ENCODE measurements at places on chromosomes 4 and X.

- peak; percentile 42 for DNase-seq
These were observed 74.5 kb downstream of the MGST2 start for GRCh38 chr4:139740121-139740520.

DNA sequence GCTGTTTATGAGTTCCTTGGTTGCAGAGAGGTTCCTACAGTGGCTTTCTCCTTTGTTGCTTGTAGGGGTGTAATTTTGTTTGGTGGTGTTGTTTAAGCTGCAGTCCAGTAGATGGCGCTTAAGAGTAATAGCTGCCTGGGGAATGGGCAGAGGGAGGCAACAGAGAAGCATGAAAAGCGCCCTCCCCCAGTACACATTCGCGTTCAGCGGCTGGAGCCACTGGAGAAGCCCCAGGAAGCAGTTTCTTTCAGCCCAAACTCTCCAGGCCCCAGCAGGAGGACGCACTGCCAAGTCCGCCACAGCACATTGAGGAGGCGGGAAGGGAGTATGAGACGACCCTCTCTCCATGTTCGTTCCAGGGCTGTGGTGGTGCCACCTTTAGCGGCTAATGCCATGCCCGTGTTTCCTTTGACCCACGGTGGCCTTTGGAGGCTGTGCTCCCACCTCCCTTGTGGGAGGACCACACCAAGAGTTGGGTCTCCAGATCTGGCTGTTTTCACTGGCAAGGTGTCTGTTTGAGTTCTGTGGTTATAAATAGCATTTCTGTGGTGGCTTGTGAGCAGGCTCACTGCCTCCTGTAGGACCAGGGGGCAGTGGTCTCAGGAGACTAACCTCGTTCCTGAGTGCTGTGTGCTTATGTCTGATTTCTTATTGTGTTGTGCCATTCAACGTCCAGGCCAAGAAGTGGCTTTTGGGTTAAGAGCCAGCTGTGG, 252.3 kb downstream of the ARHGAP10 start:
- peak; percentile 87 for DNase-seq

GRCh38 chr4:182174979-182175378, 68.2 kb upstream of the TENM3 start:
- no peak for DNase-seq

DNA sequence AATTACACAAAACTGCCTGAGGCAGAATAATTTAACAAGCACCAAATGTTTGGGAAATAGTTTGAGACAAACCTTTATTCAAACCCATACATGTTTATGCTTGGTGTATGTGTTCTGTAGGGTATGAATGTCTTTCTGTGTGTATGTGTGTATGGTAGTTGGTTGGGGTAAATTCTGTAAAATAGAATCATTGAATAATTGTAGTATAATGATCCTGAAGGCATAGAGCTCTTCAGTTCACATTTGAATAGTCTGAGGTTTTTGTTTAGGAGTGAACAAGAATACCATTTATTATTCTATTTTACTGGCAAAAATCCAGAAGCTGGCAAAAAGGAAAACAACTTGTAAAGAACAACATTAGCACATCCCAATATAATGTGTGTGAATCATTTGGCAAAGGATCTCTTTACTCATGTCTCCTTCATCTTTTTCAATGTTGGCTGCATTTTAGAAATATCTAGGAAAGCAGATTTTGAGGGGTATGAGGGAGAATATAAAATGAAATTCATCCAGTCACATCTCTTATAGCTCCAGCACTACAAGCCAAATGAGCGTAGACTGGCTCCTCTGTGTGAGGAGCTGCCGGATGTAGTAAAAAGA, 360.0 kb downstream of the CHIC1 start:
- DNase-seq: no peak

- DNase-seq: no peak
These were observed 211.3 kb upstream of the INTU start for GRCh38 chr4:127421437-127421836.

DNA sequence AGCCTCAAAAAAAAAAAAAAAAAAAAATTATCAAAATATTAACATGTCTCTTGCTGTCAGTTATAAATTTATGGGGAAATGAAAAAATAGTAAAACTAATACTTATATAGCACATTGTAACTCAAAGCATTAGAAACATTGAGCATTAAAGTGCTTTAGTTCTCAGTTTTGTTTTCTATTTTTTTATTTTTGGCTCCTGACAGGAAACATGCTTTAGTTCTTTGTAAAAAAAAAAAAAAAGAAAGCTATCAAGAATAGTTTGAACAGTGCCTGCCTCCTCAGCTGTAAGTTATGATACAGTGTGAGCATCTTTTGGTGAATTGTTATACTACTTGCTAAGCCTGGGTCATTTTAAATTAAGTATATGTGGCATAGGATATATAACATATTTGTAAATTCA, 5.1 kb upstream of the CENPC start:
- no peak for DNase-seq

DNA sequence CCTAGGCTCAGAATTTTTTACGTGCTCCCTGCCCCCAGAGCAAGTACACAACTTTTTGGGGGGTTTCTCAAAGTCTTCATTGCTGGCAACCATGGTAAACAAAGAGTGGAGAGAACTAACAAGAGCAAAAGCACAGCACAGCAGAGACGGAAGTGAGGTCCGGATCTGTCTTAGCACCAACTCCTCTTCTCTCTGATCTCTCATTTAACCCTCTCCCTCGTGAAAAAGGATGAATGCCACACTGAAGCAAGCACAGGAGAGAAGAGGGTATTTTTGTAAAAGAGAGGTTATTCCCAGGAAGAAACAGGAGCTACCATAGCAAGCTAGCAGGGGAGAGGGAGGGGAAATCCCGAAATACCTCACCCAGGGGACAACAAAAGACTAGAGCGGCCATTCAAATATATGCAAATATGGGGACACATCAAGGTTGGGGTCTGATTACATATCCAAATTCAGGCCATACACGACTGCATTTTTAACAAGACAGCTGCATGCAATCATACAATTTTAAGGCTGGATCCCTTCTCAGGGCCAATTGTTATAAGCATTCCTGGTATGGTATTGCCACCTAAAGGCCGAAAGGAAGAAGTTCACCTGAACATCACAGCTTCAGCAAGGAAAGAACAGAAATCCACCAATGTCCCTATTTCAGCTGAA, 46.6 kb downstream of the CD40LG start:
- DNase-seq: peak; percentile 50

GRCh38 chr4:112889619-112890527, 159.6 kb upstream of the ANK2 start:
- DNase-seq: no peak

DNA sequence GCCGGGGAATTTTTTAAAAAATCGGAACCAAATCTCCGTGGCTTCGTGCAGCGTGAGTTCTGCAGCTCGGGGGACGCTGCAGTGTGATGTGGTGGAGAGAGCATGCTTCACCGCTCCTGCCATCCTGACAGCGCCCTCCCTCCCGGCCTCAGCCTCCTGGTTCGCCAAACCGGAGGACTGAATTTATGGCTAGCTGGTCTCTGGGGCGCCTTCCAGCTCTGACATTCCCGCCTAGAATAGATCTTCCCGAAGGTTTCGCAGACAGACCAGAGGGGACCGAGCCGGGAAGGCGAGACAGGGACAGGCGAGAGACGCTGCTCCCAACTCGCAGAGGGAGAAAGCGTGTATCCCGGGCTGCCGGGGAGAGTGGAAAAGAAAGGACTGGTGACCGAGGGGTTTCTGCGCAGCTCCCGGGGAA, 25.9 kb downstream of the HOPX start:
- peak; percentile 83 for DNase-seq

DNA sequence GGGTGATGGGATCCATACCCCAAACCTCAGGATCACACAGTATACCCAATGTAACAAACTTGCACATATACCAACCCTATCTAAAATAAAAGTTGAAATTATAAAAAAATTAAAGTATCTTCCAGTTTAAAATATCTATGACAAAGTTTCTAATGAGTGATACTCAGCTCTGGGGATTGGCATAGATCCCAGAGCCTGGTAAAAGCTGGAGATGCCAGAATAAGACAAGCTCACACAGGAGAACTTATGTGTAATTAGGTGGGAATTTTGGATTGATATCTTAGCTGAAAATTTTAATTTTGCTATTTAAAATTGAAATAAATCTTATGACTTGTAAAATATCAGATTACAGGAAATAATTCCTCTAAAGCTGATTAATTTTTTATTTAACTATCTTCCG, 686.5 kb downstream of the GABRG1 start:
- DNase-seq: no peak

- no peak for DNase-seq
These were observed 55.9 kb upstream of the RASSF6 start for GRCh38 chr4:73676136-73676535.

- DNase-seq: no peak
These were observed 8.7 kb downstream of the GAB1 start for GRCh38 chr4:143345356-143345755.

- DNase-seq: no peak
These were observed 159.6 kb downstream of the TET2 start for GRCh38 chr4:105306158-105306781.

DNA sequence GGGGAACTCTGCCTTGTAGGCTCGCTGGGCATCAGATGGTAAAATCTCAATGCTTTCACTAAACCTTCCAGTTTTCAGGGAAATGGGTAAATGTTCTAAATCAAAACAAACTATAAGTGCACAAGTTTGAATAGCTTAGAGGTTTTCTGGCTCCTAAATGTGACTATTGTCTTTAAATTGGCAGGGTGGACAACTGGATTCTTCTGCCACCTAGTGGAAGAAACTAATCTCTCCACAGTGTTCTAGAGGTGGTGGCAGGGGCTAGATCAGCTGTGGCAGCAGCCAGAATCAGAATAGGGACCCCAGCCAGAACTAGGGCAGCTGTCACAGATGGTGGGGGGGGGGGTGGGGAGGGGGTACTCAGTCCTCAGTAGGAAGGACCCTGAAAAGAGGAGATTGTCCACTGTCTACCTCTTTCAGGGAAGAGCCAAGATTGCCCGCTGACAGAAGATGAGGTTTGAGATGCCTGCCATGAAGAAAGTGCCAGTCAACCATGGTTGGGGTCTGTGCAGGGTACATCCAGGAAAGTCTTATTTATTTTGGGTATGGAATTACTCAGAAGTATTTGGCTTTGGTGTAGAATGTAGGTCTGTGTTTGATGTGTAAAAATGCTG, 201.4 kb downstream of the CCNG2 start:
- peak; percentile 61 for DNase-seq

- no peak for DNase-seq
These were observed 203.6 kb upstream of the AGTR2 start for GRCh38 chrX:115966920-115967319.

GRCh38 chrX:19555683-19556082, 40.4 kb upstream of the MAP3K15 start:
- no peak for DNase-seq

GRCh38 chrX:34900691-34901090, 41.9 kb upstream of the FAM47B start:
- DNase-seq: no peak

GRCh38 chr4:140790765-140791164, 34.6 kb upstream of the TBC1D9 start:
- DNase-seq: no peak

DNA sequence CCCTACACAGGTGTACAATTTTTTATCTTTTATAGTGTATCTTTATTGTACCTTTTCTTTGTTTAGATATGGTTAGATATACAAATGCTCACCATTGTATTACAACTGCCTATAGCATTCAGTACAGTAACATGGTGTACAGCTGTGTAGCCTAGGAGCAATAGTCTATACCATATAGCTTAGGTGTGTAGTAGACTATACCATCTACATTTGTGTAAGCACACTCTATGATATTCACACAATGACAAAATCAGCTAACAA, 80.3 kb downstream of the FAM13A start:
- no peak for DNase-seq

GRCh38 chr4:129264008-129264657, 168.2 kb downstream of the C4orf33 start:
- no peak for DNase-seq

GRCh38 chr4:35025152-35025834, 1219.0 kb downstream of the ARAP2 start:
- DNase-seq: no peak

DNA sequence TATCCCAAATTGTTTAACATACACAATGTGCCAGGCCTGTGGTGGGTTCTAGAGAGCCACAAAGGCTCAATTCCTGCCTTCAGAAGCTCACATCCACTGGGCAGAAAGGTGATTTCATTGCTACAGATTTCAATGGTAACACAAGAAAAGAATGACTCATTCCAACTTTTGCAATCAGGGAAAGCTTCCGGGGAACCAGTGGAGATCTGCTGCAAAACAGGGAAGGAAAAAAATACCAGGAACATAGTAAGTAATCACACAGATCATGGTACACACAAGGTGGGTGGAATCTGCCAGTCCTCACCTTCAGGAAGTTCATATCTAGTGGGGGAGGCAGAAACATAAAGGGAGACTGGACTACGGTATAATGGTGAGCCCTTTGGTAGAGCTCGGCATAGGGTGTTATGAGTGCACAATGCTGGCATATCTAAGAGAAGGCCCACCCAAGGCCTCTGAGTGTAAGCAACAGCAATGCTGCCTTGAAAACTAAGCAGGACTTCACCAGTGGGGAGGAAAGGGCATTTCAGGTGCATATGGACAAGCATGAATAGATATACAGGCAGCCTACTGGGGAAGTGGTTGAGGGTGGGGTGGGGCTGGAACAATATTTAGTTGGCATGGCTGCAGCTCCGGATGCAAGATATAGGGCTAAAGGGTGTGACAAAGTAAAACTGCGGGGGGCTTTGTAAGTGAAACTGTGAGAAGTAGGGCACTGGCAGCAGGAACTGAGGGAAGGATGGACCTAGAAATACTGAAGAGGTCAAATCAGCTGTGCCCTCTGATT, 24.2 kb downstream of the GPRIN3 start:
- DNase-seq: no peak

DNA sequence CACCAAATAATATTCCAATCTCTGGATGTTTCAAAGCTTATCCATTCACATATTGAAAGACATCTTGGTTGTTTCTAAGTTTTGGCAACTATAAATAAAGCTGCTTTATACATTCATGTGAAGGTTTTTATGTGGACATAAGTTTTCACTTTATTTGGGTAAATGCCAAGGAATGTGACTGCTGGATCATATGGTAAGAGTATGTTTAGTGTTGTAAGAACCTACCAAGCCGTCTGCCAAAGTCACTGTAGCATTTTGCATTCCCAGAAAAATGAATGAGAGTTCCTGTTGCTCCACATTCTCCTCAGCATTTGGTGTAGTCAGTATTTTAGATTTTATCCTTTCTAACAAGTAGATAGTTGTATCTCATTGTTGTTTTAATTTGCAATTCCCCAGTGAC, 1047.7 kb downstream of the C4orf33 start:
- no peak for DNase-seq

DNA sequence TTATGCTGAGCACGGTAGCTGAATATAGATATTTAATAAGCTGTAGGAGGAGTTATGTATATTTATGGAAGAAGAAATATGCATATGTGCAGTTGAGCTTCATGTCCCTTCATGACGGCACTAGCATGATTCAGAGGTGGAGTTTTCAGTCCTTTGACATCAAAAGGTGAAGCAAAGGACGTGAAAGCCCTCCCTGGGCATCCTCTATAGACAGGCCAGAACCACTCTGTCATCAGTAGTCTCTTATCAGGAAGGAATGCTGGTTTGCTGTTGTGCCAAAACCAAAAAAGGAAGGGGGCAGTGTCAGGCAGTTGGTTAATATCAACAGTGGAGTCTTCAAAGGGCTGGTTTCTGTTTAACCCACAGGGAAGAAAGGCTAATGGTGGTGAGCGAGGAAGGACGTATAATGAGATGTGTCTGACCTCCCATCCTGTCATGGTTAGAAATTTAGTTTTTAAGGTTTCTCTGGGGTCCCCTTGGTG, 23.5 kb upstream of the IL2 start:
- DNase-seq: no peak
